SK-N-MC (cell line): ENCODE measurements at places on chromosomes 2 and 18.

GRCh38 chr18:27719680-27720079 is 457.2 kb downstream of the CDH2 start:
- DNase-seq, result no peak

- DNase-seq, result no peak
Measured at GRCh38 chr18:2618009-2618408, 37.5 kb upstream of the SMCHD1 start.

DNA sequence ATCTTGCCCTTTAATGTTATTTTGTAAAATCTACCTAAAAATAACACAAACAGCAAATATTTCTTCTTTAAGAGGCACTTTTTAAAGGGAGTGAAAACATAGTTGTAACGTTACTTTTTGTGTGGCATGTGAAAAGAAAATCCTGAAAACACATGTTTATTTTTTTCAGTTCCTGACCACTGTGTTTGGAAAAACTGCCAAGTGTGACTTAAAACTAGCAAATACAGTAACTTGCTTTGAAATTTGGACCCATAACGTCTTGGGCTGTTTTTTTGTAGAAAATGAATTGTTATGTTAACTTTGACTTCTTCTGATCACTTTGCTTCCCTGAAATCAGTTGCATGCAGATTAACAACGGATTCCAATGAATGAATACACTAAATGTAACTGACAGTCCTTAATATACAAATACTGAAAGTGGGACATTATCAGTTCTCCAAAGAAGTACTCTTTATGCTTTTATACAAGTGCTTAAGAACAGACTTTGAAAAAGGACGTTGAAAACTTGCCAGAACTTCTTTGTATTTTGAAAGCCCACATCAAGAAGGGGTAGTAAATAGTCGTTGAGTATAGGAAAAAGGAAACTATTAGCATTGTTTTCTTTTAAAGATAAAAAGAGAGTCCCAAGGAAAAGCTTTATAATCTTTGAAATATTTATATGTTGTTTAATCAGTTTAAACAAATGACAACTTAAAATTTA is 96.1 kb upstream of the ZEB2 start:
- DNase-seq, result no peak

DNA sequence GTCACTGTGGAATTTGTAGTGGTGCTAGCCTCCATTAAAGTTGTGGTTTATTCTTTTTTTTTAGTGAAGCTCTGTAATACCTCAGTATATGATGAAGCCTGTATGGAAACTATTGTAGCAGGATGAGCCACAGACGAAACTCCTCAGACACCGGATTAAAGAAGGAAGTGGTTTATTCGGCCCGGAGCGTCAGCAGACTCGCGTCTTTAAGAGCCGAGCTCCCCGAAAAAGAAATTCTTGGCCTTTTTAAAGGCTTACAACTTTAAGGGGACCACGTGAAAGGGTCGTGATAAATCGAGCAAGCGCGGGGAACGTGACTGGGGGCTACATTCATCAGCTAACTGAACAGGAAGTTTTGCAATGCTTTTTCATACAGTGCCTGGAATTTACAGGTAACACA is 8.1 kb upstream of the CCL20 start:
- no peak for DNase-seq

GRCh38 chr2:27255660-27256059 is 7.2 kb downstream of the SLC30A3 start:
- no peak for DNase-seq

GRCh38 chr18:8283891-8284585 is 325.2 kb upstream of the RAB12 start:
- no peak for DNase-seq

DNA sequence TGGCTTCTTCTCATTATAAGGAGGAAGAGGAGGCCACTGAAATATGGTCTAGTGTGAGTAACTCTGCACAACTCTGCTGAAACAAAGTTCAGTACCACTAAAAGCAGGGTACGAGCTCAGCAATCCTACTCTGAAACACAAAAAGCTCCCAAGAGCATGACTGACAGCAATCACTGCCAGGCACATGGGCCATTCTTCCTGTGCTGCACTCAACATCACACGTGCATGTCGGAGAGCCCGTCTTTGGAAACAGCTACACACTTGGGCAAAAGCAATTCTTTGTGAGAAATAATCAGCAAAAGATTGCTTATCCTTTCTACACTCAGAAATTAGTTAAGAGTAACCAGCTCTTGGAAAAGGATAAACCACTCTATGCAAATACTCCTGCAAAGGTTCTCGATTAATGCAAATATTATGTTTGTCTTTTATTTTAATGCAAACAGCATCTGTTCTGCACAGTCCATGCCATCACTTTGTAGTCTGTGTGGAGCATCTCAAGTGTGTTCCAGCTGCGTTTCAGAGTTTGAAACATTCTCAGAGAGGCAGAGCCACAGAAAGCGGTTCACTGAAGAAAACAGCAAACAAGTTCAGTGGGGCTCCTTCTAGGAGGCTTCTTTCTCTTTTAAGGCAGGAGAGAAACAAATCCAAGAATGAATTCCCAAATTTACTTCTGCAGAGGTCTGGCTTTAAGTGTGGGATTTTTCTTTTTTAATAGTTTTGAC is 145.0 kb downstream of the HDAC4 start:
- DNase-seq, result no peak

DNA sequence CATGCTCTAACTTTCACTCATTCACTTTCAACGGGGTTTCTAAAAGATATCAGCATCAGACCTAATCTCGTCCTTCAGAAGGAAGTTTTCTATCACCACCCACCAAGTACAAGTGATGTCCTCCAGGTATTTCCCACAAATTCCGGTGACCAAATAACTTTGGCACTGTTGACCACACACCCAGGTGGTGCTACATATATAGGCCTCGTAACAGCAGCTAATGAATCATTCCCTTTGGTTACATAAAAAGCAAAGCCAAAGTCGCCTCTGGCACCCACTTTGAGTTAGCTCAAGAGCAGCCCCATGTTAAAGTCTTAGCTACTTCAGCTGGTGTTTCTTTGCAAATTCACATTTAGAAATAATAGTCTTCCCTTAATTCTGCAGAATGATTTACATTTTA is 138.2 kb upstream of the OSR1 start:
- no peak for DNase-seq

DNA sequence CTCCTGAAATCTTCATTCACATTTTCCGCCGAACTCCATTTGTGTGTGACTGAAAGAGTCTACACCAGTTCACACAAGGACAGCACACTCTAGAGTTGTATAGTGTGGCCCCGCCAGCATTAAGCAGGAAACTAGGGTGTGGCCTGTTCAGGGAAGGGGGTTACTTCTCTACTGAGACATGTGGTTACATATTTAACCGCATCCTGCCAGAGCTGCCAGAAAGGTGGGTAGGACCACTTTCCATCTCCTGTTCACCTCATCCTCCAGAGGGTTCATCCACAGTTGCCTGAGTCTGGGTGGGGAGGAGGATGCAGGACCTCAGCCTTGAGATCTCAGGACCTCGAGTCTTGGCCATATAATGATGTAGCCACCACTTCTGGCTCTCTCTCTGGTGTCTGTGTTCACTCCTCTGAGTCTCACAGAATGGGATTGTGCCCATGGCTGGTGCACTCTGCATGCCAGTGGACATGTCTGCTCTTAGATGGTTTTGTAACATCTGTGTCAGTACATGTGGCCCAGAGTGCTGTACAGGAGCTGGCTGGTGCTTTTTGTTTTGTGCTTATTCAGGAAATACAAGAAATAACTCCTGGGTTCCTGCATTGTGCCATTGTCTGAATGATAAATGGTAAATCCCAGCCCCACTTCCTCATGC is 7.7 kb upstream of the SP140L start:
- no peak for DNase-seq

DNA sequence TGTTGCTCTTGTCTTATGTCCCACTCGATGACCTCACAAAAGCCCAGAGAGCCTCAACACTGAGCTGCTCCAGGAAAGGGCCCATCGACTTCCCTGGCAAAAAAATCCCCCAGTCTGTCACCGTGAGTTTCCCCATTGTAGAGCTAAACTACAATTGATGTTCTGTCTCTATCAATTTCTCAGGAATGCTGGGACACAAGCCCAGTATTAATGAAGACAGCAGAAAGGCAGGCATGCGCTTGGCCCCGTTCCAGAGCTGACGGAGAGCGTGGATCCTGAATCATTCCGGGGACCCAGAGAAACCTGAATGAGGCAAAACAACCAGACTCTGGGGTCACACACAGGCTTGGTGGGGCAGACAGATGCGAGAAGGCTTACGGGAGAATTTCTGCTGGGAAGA is 146.9 kb downstream of the TTC32 start:
- DNase-seq, result no peak

- no peak for DNase-seq
Measured at GRCh38 chr2:9693196-9693491, 62.3 kb upstream of the YWHAQ start.

GRCh38 chr2:138775736-138776135 is 4.5 kb downstream of the NXPH2 start:
- no peak for DNase-seq

- peak; percentile 3 for DNase-seq
Measured at GRCh38 chr2:179201869-179202268, 62.8 kb downstream of the SESTD1 start.

DNA sequence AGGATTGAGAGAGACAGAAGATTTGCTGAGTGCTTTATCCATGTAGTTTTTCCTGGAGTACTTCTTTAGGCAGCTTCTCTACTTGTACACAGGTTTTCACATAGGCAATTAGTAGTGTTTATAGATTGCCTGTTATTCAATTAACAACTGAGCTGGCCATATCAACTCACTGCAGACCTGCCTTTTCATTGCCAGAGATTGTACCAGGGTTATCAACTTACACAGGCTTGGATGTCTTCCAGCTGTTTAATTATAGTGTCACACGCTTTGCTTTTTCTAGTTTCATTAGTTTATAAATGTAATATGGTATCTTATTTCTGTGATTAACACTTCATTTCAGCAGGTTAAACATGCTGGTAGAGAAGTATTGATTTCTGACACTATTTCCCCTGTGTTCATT is 125.9 kb downstream of the GPD2 start:
- DNase-seq, result no peak

- DNase-seq, result no peak
Measured at GRCh38 chr18:11862468-11863137, 11.4 kb downstream of the CHMP1B start.

GRCh38 chr2:190759749-190760213 is 110.9 kb downstream of the NAB1 start:
- DNase-seq, result no peak

GRCh38 chr2:99442837-99443236 is 47.0 kb downstream of the REV1 start:
- no peak for DNase-seq

- no peak for DNase-seq
Measured at GRCh38 chr2:240359695-240360094, 75.8 kb upstream of the GPC1 start.

DNA sequence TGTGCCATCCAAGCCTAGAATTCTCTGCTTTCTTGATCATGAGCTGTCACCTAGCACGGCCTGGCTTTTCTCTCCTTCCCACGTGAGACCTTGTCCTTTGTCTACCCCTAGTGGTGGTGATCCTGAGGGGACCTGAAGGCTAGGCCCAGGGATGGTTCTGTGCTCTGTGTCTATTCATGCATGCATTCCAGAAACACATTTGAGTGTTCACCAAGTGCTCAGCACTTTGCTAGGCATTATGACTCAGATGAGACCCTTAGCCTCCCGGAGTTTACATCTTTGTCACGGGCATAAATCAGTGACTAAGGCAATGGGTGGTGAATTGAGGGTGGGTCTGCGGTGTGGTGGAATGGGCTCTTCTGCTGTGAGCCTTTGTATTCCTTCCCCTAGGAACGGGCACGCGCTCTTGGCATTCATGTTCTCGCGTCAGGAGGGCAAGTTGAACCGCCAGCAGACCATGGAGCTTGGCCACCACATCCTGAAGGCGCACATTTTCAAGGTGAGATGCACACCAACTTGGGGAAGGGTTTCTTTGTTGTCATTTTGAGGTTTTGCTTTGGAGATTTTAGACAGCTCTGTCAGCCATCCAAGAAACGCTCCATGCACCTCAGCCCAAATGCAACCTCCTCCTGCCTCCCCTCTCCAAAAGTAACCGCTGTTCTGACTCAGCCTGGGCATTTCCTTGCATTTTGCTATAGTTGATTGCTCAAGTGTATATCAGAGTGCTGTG is 100.9 kb downstream of the WDSUB1 start:
- no peak for DNase-seq

DNA sequence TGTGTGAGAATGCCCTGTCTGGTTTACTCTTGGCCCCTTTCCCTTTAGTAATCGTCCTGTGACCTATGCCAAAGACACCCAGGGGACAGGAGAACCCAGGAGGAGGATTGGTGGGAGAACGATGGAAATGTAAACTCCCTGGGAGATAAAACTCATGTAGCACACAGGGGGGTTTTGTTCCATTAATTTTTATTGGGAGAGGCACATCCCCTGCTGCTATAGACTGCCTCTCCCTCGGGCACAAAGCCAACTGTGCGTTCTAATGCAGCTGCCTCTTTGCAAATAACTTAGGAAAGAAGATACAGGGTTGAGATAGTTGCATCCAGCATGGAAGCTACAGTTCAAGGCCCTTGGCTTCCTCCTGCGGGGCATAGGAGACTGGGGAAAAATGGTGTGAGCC is 489.6 kb downstream of the SLC4A3 start:
- peak; percentile 56 for DNase-seq

DNA sequence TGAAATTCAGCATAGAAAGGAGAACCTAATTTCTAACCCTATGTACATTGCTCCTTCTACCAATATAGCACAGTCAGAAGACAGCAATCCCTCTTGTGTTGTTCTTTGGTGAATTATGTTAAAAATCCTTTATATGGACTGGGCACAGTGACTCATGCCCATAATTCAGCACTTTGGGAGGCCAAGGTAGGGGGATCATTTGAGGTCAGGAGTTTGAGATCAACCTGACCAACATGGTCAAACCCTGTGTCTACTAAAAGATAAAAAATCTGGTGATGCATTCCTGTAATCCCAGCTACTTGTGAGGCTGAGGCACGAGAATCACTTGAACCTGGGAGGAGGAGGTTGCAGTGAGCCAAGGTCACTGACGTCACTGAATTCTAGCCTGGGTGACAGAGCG is 195.6 kb downstream of the TMX3 start:
- DNase-seq, result no peak

DNA sequence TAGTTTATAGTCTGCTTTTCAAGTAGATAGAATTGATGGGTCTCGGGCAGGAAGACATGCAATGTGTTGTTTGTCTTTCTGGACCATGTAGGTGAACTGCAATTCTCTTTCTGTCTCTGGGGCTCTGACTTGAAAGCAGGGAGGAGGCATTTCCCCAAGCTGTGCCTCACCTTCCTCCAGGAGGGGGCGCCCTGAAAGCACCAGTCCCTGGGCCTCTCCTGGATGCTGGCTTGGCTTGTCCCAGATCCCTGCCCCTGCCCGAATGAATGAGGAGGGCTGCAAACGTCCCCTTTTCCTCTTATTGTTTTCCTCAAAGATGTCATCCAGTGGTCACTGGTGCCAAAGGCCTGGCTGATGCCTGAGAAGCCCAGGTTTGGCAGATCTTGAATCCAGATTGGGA is 270.6 kb downstream of the CELF4 start:
- DNase-seq, result no peak

GRCh38 chr2:205662206-205662965 is 19.9 kb upstream of the NRP2 start:
- no peak for DNase-seq

DNA sequence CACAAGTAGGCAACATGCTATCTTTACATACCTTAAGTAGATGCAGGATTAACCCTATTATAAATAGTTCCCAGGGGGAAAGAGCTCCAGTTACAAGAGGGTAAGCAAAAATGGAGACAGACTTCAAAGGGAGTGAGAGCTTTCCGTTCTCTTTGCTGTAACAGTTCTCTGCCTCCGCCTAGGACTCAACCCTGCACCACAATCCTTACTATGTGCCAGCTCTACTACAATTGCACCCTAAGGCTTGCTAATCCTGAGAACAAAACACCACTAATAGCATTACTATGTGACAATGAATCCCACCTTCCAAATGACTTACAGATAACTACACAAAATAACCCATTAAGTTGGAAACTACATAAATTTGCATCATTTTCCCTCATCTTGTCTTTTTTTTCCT is 7.7 kb downstream of the ZBTB14 start:
- DNase-seq, result no peak
